GM04504 (cell line): ENCODE measurements at places on chromosomes 12 and 14.

GRCh38 chr14:105481886-105482457 lies 4.7 kb upstream of the CRIP1 start:
- DNase-seq, result peak; percentile 98

DNA sequence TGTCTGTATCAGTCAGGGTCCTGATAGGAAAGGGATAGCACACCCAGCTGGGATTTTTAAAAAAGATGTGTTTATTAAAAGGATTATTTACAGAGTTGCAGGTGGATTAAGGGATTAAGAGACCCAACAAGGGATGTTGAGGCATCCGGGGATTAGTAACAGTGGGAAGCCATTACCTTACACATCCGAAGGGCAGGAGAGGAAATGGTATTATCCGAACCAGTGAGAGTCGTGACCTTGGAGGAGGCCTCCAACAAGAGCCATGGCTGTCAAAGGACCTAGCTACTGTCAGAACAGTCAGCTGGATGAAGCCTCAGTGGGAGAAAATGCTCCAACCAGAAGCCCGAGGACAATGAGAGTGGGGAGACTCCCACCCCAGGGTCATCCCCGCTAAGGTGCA lies 146.3 kb upstream of the KRAS start:
- no peak for DNase-seq

DNA sequence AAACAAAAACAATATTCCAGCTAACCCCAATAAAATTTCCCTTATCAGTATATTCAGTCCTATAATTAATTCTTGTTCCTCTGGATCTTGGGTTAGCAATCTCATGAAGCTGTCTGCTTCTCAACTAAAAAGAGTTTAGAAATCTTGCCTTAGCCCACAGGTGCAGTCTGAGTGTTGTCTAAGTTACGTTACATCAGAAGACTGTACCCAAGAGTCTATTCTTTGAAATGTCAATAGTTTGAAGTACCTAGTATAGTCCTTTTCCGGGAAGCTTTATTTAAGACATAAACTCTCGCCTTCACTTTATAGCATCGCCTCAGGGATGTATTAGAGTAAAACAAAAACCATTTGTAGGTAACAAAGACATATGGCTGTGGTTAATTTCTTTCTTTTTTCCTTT lies 465.1 kb downstream of the FUT8 start:
- no peak for DNase-seq

GRCh38 chr14:100165376-100165775 lies 5.9 kb upstream of the DEGS2 start:
- DNase-seq, result no peak
